ENCODE measurements at places on chromosomes 5 and 9.

DNA sequence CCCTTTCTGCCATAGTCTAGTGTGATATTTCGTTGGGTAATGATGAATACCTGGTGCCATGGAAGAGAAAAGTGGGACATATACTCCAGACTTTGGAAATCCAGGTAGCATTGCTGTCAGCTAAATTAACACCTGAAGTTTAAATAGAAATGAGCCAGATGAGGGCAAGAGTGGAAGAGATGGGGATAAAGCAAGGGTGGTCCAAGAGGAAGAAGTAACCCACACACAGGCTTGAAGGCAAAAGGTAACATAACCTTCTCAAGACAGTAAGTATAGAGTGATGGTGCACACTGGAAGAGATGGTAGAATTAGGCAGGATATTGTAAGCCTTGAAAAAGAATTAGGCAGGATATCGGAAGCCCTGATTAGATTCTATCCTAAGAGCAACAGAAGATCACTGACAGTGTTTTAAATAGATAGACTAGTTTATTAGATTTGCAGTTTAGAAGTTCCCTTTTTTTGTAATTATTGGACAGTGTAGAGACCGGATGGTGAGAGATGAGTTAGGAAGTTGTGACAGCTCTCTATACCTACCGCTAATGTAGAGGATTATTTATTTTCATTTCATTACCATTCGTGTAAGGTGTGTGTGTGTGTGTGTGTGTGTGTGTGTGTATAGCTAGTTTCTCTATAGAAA, 16.8 kb downstream of the ANXA1 start:
- DNase-seq, result no peak

GRCh38 chr5:176416965-176417364, 626 bp upstream of the CLTB start:
- no peak for DNase-seq

DNA sequence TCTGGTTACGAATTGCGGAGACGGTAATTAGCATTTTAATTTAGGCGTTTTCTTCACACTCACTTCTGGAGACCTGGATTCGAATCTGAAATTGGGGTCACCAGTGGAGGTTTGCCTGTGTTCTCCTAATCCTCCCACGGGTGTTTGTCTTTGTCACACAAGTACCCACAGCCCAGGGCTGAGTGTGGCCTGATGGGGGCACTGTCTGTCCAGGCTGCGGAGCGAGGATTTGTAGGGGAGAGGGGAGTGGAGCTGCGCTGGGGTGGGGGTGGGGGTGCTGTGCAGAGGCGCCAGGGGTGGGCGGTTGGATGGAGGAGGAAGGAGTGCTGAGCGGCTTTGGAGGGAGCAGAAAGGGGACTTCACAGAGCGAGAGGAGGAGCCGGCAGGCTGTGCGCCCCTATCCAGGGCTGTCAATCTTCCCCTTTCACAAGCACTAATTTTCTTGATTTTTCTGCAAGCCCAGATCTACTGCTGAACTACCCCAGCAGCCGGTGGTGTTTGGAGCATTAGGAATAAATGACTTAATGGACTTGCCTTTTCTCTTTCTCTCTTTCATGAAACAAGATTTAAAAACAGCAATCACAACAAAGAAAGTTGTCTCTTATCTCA, 53.1 kb downstream of the TSPAN17 start:
- DNase-seq, result no peak

DNA sequence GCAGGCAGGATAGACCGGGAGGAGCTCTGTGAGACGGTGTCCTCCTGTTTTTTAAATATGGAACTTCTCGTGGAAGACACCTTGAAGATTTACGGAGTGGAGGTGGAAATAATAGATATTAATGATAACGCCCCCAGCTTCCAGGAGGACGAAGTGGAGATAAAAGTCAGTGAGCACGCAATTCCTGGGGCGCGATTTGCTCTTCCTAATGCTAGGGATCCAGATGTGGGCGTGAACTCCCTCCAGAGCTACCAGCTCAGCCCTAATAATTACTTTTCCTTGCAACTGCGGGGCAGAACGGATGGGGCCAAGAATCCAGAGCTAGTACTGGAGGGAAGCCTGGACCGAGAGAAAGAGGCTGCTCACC, 621 bp downstream of the PCDHGA11 start:
- DNase-seq, result no peak

DNA sequence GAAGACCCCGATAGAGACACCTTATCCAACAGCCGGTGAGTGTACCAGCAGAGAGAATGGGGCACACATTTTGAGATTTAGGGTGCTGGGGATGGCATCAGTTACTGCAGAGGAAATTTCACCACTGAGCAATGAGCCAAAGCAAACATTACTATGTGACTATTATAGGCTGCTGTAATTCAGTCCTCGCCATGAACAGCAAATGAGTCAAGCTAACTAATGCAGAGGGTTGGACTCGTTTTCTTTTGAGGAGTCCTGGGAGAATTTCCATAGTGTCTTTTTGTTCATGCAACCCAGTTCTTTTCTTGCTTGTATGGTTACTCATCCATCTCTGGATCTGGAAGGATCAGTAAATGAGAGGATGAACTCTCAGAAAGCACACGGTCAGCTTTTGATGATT, 323.8 kb downstream of the PSAT1 start:
- no peak for DNase-seq

GRCh38 chr5:114255260-114255659, 106.6 kb upstream of the KCNN2 start:
- no peak for DNase-seq

GRCh38 chr9:7117676-7118561, 360.1 kb downstream of the KDM4C start:
- no peak for DNase-seq

DNA sequence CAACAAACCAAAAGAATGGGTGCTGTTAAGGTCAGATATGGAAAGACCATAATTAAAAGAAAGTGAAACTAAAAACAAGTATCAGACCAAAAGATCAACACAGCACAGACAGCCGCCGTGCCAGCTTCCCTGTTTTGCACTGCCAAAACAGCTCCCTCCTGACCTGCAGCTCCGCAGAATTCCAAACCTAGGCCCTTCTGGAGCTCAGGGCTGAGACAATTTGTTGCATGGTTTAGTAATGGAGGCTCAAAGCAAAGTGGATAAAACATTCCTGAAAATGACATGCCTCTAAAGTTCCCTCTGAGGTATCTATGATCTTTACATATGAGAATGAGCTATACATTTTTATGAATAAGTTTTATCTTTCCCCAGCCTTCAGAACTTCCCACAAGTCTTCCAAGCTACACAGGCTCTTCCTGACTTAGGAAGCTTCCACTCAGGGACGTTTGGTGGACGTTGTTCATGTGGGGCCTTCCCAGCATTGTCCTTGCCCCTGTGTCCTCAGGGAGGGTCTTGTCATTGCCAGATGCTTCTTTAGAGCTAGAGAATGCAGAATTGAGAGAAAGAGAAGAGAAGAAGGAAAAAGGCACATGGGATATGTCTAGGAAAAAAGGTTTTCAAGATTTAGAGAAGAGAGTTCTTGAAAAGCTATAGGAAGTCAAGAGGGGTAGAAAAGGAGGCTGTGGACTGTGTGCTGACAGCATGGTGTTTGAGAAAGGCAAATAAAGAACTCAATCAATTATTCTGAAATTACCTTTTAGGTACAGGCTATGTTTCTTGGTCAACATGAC, 28.4 kb upstream of the SSBP2 start:
- DNase-seq, result no peak

GRCh38 chr5:20618340-20618739, 630.3 kb upstream of the CDH18 start:
- no peak for DNase-seq

- DNase-seq, result no peak
Observed at GRCh38 chr5:158429564-158429963, 570.6 kb upstream of the CLINT1 start.

DNA sequence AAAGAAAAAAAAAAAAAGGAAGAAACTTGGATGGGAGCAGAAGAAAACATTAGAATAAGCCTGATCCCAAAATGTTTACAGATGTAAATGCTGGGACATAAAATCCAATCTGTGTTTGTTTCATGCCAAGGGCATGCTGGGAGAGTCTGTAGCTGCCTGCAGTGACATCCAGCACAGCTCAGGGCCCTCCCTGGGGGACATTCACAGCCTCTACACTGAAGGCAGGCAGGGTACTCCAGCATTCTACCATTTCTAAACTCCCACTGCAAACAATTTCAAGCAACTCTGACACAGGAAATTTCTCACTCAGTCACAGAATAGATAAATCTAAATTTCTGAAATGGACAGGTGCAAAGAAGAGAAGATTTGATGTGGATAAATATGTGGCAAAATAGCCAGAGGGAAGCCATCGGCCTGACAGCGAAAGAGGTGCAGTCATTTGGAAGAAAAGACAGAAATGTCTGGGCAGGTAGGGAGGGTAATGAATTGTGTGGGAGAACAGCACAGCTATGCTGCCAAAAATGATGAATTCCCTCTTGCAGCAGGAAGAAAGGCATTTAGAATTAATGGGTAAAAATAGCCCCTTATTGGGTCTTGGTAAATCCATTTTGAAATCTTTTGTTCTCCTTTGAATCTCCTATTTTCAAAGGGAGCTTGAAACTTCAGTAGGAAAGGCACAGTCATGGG, 199.4 kb downstream of the MED10 start:
- no peak for DNase-seq

DNA sequence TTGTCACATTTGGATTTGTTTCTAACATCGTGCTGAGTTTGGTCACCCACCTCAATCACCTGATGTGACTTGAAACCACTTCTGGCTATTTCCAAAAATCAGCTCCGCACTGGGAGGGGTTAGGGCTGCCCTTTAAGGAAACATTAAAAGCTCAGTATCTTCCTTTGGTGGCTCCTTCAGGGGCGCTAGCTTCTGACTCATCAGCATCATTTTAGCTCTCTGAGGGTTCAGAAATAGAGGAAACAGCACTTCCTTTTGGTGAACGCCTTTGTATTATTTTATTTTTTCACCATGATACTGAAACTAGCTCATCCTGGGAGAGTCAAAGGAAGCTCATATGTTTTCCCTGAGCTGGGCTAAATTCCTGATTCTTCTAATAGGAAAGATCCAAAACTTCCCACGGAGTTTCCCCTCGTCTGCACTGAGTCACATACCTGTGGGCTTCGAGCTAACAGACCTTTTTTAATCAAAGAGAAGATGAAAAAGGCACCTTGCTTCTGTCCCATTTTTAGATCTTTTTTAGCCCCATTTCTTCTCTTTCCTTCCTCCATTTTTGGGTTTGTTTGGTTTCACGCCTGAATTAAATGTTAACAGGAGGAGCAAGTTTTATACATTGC, 48.2 kb downstream of the ROPN1L start:
- DNase-seq, result no peak

DNA sequence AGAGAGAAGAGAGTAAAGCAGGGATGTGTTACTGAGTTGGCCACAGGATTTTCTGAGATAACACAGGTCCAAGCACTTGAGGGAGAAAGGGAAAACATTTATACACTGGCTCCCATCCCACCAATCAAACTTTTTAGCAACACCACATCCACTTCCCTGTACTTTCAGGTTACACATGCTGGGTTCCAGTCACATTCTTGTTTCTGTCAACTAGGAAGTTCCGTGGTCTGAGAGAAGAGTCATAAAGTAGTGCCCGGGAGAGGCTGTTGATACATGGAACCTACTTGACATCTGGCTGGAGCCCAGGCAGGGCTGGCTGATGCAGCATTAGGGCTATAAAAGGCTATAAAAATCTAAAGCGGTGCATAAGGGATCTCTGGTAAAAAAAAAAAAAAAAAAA, 473.9 kb upstream of the COX7C start:
- no peak for DNase-seq

DNA sequence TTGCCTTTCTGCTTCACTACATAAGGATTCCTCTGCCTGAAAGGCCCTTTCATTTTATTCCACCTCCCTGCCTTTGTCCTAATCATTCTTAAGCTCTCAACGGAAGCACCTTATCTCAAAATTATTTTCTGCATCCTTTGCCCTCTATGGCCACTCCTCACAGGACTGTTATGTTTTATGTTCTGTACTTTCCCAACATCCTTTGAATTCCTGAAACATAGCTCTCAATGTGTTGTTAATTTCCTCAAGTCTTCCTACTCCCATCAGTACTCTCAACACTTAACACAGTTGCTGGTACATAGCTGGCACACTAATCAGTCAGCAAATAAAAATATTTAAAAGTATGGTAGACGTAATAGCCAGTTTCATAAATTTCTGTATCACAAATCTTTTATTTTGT, 193.0 kb downstream of the RFX3 start:
- DNase-seq, result no peak

DNA sequence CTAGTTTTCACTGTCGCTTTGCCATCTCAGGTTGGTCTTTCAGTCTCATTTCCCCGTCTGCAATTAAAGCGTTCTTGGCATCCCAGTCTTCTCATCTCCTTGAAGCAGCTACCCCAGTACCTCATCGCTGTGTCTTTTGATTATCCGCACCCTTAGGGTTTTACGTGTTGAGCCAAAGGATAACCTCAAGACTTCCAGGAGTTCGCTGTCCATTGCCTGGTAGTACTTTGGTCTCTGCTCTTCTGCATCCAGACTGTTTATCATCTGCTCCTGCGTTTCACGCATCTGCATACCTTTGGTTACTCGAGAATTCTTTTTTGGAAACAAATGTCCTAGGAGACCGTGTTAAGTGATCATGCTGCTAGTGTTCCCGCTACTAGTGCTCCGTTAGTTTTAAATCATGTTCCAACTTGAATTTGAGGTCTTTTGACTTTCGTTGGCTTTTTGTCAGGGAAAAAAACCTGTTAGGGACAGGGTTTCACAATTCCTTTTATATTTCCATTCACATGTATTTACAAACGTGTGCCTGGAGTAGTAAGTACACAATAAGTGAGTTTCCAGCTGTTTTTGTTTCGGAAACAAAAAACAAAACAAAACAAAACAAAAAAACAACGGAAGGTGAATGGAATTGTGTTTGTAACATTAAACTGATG, 888 bp downstream of the RABGAP1 start:
- DNase-seq, result no peak

DNA sequence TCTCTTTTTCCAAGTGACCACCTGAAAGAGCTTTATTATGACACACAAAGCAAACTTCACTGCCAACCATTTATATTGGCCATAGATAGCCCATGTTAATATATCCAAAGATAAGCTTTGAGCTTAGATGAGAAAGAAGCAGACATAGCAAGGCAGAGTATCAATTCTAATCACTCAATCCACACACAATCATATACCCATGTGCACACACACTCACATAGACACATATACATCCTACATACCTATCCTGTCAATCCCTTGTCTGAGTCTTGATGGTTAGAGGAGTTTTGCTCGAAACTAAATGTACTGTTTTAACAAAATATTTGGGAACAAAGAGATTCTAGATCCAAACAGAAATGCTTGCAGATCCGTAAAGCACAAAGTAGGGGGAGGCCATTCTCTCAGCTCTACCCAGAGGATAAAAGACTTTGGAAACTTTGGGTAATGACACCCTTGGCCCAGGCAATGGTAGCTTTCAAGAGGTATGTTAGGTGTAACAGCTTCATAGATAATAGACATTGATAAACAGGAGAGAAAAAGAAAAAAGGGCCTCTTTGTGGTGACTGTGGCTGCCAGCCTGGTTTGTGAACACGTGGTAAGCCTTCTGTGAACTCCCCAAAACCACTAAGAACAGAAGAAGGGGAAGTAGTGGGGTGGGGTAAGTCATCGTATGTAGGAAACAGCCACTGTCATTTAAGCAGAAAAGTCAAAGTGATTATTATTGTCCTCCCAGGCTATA, 121.6 kb downstream of the TLR4 start:
- DNase-seq, result no peak

GRCh38 chr9:37902796-37903646, 906 bp downstream of the SLC25A51 start:
- DNase-seq, result no peak

GRCh38 chr5:3994628-3995027, 399.0 kb downstream of the IRX1 start:
- DNase-seq, result no peak

GRCh38 chr9:15104826-15105420, 194.7 kb upstream of the FREM1 start:
- no peak for DNase-seq

Data from cortex of kidney (tissue), 1 donor.